ENCODE measurements at places on chromosomes 2 and 18. TPM values are rescaled to one million over a fixed set of nuclear protein-coding genes. Genes with fewer than 3 reads are reported as not detected.

Gene NT5DC4
- not detected for total RNA-seq

Gene CYP27C1
- 0.20 TPM for total RNA-seq

Gene NEURL3
- total RNA-seq, result not detected

Gene CRACDL
- 1.2 TPM for total RNA-seq

Gene TLX2
- not detected for total RNA-seq

Gene IL1RL1
- 35.3 TPM for total RNA-seq

Gene LYG2
- total RNA-seq, result not detected

Gene STEAP3
- total RNA-seq, result 18.2 TPM

Gene METTL5
- total RNA-seq, result 68.7 TPM

Gene SLC9A4
- 0.07 TPM for total RNA-seq

Gene DSC2
- 26.3 TPM for total RNA-seq

Gene B3GNT7
- 2.0 TPM for total RNA-seq

Gene ONECUT2
- not detected for total RNA-seq

Gene CABLES1
- total RNA-seq, result 1.5 TPM

Gene RPL37A
- total RNA-seq, result 2,041 TPM

Gene CAPN14
- 0.25 TPM for total RNA-seq

Gene SCYGR4
- total RNA-seq, result not detected

Gene AKAIN1
- total RNA-seq, result not detected

Gene SLC30A3
- total RNA-seq, result 35.8 TPM

Gene SLC19A3
- 1.8 TPM for total RNA-seq

Gene PAX8
- total RNA-seq, result 0.41 TPM

Gene CRYBA2
- total RNA-seq, result not detected

Gene SH2D6
- not detected for total RNA-seq

Gene SETBP1
- 8.8 TPM for total RNA-seq

Gene PLCD4
- 1.3 TPM for total RNA-seq

Gene POTEC
- total RNA-seq, result not detected

Gene WDCP
- total RNA-seq, result 7.0 TPM

Gene MAT2A
- 161 TPM for total RNA-seq

Gene ELOA2
- total RNA-seq, result not detected

Gene SULT1C4
- 4.3 TPM for total RNA-seq

Gene ANKRD30B
- total RNA-seq, result not detected

All from heart right ventricle (tissue), 16 donors.